ENCODE measurements at places on chromosomes 2 and 18. TPM values are rescaled to one million over a fixed set of nuclear protein-coding genes. Genes with fewer than 3 reads are reported as not detected.

The WDR35 gene
- total RNA-seq, result 3.5 TPM

The WDSUB1 gene
- total RNA-seq, result 4.2 TPM

DNA sequence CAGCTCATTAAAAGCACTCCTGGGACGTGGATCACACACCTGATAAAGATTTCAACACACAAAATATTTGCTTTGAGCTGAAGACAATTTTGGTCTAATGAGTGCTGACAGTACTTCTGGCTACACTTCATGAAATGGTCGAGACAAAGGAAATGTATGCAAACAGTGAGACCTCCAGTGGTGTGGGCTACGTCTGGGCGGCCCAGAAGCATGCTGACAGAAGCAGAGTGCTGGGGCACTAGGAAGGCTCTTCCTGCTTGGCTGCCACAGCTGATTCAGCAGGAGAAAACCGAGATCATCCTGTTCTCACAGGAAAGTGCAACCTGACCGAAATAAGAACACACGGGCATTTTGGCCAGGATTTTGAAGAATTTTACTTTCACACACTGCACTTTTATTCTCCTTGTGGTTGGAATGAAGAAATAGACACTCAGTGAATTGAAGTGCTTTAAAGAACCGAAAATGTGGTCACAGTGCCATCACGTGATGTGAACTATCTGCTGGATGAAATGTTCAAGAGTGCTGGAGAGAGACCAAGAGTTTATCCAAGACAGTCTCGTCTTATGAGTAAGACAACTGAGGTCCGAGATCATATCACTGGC is 149.5 kb downstream of the CCBE1 start:
- no peaks in the 10 kb centered on the region for H3K27me3 ChIP-seq
- H3K36me3 ChIP-seq, result no peaks in the 10 kb centered on the region
- no peak overlapping the region for H3K27ac ChIP-seq
- H3K4me3 ChIP-seq, result no peak overlapping the region
- no peak for DNase-seq

The LGALSL gene
- 6.1 TPM for total RNA-seq

The IL36A gene
- total RNA-seq, result not detected

The IL36B gene
- not detected for total RNA-seq

The CD8A gene
- 0.39 TPM for total RNA-seq

The MAP2 gene
- total RNA-seq, result 18.8 TPM

GRCh38 chr2:112783187-112783714 is 1.0 kb downstream of the IL1A start:
- H3K36me3 ChIP-seq, result no peaks in the 10 kb centered on the region
- H3K27me3 ChIP-seq, result no peaks in the 10 kb centered on the region
- H3K4me3 ChIP-seq, result no peak overlapping the region
- no peak overlapping the region for H3K27ac ChIP-seq
- DNase-seq, result no peak

- no peaks in the 10 kb centered on the region for H3K4me1 ChIP-seq
- DNase-seq, result no peak
- no peak overlapping the region for H3K4me3 ChIP-seq
- no peaks in the 10 kb centered on the region for H3K36me3 ChIP-seq
- H3K27ac ChIP-seq, result no peak overlapping the region
Measured at GRCh38 chr2:133640103-133640502, 71.8 kb upstream of the NCKAP5 start.

DNA sequence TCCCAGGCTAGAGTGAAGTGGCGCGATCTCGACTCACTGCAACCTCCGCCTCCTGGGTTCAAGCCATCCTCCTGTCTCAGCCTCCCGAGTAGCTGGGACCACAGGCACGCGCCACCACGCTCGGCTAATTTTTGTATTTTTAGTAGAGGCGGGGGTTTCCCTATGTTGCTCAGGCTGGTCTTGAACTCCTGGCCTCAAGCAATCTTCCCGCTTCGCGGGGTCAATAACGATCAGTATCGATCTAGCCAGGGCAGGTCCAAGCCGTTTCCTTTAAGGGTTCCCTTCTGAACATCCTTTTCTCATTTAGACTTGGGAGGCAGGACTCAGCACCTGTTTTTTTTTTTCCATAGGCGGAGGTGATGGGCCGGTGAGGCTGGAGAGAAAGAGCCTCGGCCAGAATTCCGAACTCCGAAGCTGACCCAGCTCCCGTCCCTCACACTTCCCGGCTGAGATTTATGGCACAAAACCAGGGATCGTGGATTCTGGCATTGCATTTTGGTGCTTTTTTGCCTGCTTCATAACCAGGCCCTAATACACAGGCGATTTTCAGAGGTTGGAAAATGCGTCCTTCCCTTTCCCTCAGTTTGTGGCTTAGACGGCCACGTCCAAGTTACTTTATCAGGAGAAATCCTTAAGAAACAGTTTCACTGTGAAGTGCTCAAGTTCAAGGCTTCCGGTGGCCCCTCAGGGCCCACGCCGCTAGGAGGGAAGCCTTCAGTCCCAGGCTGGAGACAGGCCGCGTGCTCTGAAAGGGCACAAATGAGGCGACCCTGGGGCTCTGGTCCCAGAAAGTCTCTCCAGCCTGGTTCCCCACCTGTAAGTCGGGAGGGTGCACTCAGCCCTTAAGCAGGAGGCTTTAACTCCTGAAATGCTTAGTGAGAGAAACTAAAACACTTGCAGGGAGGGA is 998 bp upstream of the SLC66A3 start:
- H3K4me3 ChIP-seq, result peak overlapping the region; percentile 18
- no peaks in the 10 kb centered on the region for H3K27me3 ChIP-seq
- peak overlapping the region; percentile 92 for H3K27ac ChIP-seq
- H3K36me3 ChIP-seq, result no peaks in the 10 kb centered on the region

DNA sequence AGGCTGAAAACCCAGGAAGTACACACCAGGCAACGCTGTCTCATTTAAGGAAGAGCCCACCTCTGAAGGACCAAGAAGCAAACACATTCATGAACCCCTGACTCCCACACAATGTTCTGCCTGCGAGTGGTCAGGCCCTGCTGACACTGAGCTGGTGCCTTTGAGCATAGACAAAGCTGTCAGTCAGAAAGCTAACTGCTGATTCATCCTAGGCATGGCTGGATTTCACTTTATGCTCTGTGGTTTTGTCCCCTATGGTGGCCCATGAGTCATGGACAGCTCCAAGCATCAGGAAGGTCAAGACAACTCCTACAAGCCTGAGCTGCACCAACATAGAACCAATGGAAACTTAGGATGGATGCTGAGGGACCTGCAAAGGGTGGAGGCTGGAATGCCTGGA is 78.9 kb downstream of the UXS1 start:
- H3K4me3 ChIP-seq, result no peak overlapping the region
- H3K4me1 ChIP-seq, result peaks cover 8% of the 10 kb centered on the region
- no peaks in the 10 kb centered on the region for H3K27me3 ChIP-seq
- peaks cover 4% of the 10 kb centered on the region for H3K36me3 ChIP-seq
- DNase-seq, result no peak

GRCh38 chr2:38580115-38580636 is 22.6 kb downstream of the HNRNPLL start:
- H3K27me3 ChIP-seq, result no peaks in the 10 kb centered on the region
- H3K36me3 ChIP-seq, result no peaks in the 10 kb centered on the region
- no peak for DNase-seq
- no peak overlapping the region for H3K27ac ChIP-seq
- no peaks in the 10 kb centered on the region for H3K4me1 ChIP-seq

DNA sequence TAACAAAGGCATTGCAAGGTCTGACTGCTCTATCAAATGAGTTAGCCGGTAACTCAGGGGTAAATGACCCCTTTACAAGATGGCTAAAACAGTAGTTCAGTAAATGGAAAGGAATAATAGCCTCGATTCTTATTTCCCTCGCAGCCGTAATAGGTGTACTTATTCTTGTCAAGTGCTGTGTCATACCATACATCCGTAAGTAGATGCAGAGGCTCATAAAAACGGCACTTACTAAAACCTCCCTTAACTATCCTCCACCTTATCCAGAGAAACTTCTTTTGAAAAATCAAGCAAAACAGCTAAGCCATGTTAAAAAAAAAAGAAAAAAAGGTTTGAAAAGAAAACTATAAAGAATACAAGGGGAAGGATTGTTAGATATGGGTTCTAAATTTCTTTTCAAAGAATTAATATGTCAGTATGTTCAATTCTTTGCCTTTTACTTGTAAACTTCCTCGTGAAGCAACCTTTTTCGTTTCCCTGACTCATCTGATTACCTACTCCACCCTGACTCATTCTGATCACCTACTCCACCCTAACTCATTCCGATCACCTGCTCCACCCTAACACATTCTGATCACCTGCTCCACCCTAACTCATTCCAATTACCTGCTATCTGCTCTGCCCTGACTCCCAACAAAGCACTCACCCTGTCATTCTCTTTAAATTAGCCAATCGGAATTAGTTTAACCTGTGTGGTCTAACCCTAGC is 127.5 kb downstream of the SPAG16 start:
- H3K27me3 ChIP-seq, result no peaks in the 10 kb centered on the region
- H3K4me1 ChIP-seq, result no peaks in the 10 kb centered on the region
- no peak overlapping the region for H3K4me3 ChIP-seq
- no peaks in the 10 kb centered on the region for H3K36me3 ChIP-seq
- no peak for DNase-seq

The ANKRD30BL gene
- total RNA-seq, result not detected

DNA sequence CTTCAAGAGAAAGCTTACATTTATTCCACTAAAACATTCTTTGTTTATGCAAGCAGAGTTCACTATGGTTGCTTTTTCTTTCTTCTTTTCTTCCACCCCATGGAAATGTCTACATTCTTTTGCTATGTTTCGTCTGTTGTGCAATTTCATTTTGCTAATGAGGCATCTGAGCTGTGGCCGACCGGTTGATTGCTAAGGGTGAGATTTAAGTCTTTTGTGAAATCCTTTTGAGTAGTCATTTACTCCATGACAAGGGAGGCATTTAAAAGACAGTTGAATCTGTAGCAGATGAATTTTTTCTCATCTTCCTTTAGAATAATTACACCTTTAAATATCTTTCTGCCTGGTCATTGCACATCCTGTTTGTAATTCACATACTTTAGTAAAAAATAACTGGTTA is 324.1 kb upstream of the THUMPD2 start:
- H3K27me3 ChIP-seq, result no peaks in the 10 kb centered on the region
- no peak for DNase-seq
- H3K36me3 ChIP-seq, result no peaks in the 10 kb centered on the region
- H3K4me3 ChIP-seq, result no peak overlapping the region
- H3K27ac ChIP-seq, result no peak overlapping the region

DNA sequence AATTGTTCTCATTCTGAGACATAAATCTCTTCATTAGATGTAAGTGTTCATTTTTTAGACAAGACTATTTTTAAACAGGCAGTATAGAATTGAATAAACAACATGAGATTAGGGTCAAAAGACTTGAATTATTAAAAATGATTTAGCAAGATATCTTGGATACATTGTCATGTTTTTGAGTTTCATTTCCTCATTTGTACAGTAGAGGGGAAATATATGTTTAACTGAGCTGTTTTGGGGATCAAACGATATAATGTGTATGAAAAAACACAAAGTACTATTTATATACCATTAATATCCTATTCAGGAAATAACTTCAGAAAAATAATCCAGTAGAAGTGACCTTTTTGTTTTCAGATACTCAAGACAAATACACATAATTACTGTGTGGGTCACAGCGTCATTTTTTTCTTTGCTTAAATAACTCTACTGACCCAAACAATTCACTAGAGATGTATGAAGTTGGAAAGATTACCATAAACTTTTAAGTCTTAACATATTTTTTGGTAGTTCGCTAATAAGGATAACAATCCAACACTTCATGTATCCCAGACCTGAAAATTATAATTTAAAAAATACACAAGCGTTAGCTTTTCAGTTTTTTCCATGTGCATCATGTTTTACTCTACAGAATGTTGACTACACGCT is 896 bp upstream of the ASXL3 start:
- H3K27me3 ChIP-seq, result no peaks in the 10 kb centered on the region
- peak overlapping the region; percentile 76 for H3K27ac ChIP-seq
- no peaks in the 10 kb centered on the region for H3K36me3 ChIP-seq
- peak overlapping the region; percentile 55 for H3K4me3 ChIP-seq
- DNase-seq, result no peak
- peaks cover 11% of the 10 kb centered on the region for H3K4me1 ChIP-seq

The UGT1A3 gene
- total RNA-seq, result not detected

DNA sequence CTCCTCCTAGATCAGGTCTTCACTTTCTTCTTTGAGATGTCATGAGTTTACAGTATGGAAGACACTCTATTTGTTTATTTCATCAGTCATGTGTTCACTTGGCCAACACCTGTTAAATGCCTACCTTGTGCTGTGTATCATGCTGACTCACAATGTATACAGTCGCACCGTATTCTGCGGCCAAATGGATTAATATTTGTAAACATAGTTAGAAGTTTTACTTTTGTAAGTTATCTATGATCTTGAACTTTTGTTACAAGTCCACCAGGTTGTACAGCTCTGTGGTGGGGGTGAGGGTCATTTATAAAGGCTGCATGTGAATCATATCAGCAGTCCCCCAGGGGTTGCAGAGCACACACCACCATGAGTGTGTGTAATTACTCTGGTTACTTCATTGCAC is 408.7 kb upstream of the NRP2 start:
- no peak for DNase-seq

The IL36G gene
- not detected for total RNA-seq

DNA sequence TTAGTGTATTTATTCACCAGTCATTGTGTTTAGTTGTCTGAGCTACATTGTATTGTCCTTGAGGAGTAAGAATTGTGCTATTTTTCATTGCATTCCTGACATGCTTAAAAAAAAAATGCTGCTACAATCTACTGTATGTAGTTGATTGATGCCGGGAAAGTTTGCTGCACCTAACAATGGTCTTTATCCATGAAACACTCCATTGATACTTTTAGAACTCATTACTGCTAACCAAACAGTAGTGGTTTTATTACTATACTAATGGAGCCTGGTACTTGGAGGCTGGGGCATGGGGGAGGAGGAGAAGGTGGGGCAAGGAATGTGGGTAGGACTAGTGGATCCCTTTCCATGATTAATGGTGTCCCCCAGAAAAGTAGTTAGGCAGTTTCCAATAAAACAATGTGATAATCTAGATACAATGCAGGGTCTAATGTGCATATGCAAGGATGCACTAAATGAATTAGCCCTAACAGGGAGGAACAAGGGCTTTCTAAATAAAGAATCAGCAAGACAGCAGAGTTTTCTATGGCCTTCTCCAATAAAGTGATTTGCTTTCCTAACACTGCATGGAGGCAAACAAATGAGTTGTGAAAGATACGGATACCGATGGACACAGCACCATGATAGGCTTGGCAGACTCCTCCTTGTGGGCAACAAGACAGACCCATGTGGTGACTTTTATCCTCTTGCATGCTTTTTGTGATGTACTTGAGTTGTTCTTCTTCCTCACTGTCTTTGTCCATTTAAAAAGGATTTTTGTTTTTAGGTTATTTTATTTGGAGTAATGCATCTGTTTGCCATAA is 78.5 kb downstream of the FMNL2 start:
- H3K4me3 ChIP-seq, result no peak overlapping the region
- no peaks in the 10 kb centered on the region for H3K27me3 ChIP-seq

DNA sequence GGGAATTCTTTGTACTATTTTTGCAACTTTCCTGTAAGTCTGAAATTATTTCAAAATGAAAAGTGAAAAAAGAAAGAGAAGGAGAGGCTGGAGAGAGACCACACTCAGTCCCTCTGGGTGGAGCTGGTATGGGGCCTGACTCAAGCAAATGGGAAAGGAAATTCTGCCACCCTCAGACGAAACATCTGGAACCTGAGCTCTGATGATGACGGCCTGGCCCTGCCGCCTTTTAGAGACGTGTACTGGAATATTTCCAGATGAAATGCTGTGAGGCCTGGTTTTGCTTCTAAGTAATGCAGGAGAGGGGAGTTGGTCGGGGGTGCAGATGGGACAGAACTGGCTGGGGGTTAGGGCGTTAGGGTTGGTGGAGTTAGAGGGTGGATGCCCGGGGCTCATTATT is 57.4 kb upstream of the GLI2 start:
- DNase-seq, result no peak
- H3K27me3 ChIP-seq, result no peaks in the 10 kb centered on the region
- H3K4me1 ChIP-seq, result no peaks in the 10 kb centered on the region
- no peaks in the 10 kb centered on the region for H3K36me3 ChIP-seq
- no peak overlapping the region for H3K4me3 ChIP-seq

Measured in pancreas (tissue), 10 donors.